ENCODE measurements at places on chromosomes 12 and 14.

GRCh38 chr14:74634481-74634880 is 22.4 kb upstream of the LTBP2 start:
- no peak for DNase-seq

GRCh38 chr12:552466-552865 is 92.7 kb downstream of the B4GALNT3 start:
- DNase-seq: no peak

GRCh38 chr12:48486679-48487078 is 4.4 kb downstream of the C12orf54 start:
- no peak for DNase-seq

DNA sequence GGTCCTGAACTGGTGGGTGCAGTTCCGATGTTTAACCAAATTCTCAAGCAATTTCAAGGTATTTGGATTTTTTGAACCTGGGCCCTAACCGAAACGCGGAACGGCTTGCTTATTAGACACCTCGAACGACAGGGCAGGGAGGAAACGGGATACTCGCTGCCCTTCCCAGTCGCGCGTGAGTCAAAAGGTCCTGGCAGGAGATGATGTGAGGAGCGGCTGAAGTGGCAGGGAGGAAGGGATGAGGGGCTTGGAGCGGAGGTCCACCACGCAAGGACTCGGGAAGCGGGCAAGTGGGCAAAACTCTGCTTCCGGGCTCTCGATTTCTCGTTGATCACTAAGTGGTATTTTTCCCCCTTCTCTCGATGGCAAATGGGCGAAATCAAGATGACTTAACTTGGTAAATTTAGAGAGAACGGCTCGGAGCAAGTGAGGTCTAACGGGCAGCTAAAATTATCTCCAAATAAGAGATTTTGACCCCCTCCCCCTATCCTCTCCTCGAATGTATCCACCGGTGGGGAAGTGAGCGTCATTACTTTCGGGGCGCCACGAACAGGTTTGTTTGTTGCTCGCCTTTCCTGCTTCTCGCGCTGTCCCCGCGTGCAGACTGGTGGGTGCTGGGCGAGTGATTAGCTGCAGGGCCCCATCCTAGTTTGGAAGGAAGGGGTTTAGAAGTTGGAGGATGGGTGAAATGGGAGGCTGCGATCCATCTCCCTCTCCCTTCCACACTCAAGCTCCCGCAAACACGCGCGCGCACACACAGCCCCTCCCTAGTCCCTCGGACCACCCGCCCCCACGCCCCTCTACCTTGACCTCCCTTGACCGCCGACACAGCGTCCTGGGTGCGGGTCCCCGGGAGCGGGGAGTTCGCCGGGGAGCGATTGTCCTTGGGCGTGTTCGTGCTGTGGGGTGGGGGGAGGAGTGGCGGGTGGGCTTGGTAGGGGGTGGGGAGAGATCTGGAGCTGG is 986 bp upstream of the NTF3 start:
- DNase-seq: no peak

GRCh38 chr12:130911193-130911592 is 39.3 kb downstream of the RAN start:
- no peak for DNase-seq

DNA sequence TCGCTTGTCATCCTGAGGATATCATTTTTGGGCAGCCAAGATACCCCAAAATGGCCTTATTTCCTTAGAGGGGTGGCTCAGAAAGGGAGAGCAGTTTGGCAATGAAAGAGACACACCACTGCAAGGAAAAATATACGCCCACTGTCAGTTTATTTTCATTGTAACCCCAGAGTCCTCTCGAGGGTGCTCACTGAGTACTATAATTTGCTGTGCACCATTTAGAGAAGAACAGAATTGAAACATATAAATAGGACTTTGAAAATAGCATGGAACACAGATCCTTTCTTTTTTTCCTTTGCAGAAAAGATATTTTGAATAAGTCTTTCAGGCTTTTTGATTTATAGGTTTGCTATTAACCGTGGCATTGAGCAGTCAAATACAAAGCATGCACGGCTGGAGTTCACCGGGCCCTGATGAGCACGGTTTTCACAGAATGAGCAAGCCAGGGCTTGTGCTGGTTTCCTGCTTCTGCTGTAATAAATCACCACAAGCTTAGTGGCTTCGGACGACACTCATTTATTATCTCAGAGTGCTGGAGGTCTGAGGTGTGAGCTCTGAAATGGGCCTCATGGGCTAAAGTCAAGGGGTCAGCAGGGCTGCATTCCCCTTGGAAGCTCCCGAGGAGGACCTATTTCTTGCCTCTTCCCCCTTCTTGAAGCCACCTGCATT is 152.3 kb downstream of the ZNF664 start:
- DNase-seq: no peak

- no peak for DNase-seq
These were observed 2.3 kb downstream of the GNPNAT1 start for GRCh38 chr14:52789118-52789517.

DNA sequence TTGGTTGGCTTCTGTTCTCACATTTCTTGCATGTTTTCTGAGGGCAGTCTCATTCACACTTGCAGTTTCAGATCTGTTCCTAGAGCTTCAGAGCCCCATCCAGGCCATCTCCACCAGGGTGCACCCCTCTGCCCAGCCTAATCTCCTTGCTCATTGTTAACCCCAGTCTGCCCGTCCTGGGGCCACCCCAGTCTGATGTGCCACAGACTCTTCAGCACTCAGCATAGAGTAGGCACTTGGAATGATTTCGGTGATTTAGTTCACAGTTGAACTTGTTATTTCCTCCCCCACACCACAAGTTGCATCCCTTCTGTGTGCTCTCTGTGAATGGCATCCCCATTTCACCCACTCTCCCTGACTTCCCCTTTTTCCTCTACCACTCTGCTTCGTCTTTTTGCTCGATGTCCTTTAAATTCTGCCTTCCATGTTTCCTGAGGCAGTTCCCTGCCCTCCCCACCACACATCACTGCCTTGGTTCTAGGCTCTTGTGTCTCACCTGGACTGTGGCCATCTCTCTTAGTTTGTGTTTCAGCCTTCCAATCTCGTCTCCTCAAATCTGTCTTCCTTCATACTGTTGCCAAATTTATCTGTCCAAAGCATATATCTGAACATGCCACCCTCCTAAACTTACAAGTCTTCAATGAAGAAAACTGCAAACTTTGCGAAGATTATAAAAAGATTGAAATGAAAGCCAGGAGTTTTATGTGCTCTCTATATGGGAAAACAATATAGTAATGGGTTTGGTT is 41.5 kb downstream of the ANO6 start:
- no peak for DNase-seq

GRCh38 chr14:94110552-94111181 is at the start of gene IFI27:
IFI27 (plus strand) TSS chr14:94110736.
- no peak for DNase-seq

DNA sequence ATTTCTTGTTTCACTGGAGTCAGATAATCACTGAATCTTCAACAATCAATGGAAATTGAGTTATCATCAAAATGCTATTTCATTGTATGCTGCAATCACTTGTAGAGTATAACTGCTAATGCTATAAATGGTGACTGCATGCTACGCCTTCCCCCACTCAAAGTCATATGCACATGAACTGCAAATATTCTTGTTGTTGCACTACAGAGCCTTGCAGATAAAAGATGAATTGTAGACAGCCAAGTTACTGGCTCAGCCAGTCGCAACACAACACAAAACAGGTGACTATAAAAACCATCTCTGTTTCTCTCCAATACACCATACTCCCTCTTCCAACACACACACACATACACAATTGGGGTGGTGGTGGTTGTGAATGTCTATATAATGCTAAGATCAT is 171.0 kb upstream of the HMGA2 start:
- DNase-seq: no peak

DNA sequence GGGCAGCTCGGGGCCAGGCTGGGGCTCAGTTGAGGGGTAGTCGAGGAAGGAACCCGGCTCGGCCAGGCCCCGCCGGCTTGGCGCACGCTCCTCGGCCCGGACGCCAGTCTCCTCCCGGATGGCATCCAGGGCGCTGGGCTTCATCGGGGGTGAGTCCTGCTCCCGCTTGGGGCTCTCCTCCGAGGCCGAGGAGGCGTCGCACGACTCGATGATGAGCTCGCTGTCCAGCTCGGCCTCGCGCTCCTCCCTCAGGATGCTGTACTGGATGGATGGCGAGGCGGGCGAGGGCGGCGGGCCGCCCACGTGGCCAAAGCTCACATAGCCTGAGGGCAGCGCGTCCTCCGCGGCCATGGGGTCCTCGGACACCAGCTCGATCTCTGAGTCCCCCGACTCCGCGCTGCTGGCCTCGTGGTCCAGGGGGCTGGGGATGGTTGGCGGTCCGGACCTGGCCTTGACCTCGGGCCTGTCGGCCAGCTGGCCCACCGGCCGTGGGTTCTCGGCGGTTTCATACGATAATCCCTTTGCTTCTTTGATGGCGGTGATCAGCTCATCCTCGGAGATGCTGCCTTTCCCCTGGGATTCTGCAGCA is 143.4 kb downstream of the RTN1 start:
- no peak for DNase-seq

GRCh38 chr12:114658002-114658441 is 26.0 kb downstream of the TBX3 start:
- no peak for DNase-seq

DNA sequence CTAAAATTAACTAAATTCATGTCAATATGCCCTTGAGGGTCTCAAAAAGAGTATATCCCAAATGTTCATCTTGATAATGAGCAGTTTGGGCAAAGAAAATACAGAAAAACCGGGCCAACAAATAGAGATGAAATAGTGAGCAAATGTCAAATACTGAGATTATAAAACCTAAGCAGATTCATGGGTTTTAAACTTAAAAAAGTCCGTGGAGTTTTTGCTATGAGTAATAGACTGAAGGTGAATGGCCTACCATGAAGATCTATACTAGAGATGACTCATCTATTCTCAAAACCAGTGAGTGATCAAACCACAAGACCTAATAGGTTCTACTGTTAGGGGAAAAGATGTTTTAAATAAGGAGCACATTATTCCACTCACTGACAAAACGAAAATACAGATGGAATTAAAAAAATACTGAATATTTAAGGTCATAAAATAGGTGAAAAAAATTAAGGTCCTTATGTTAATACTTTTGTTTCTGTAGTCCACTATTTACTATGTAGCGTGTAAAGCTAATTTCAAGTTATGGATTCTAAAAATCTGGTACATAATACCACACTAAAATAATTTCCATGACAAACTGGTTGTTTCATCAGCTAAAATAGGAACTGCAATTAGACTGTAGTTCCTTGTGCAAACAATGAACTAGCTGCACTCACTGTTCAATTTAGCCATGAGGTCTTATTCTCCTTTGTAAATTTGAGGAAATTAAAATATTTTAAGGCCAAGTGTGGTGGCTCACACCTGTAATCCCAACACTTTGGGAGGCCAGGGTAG is 5.0 kb downstream of the HNRNPC start:
- no peak for DNase-seq

DNA sequence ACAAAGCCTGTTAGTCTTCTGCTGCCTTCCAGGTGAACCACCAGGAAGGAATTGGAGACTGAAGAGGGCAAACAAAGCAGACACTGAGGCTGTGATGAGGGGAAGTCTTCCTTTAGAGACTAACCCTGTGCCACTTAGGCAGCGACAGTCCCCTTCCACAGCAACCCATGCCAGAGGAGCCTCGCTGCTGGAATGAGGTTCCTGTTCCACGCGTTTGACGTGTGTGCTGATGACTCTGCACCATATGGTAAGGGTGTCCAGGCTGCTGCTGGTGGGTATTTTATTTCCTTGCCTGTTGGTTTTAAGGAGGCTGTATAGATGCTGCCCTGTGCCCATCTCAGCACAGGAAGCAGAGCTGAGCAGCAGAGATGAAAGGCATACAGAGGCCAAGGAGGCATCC is 361.9 kb upstream of the FKBP4 start:
- no peak for DNase-seq

DNA sequence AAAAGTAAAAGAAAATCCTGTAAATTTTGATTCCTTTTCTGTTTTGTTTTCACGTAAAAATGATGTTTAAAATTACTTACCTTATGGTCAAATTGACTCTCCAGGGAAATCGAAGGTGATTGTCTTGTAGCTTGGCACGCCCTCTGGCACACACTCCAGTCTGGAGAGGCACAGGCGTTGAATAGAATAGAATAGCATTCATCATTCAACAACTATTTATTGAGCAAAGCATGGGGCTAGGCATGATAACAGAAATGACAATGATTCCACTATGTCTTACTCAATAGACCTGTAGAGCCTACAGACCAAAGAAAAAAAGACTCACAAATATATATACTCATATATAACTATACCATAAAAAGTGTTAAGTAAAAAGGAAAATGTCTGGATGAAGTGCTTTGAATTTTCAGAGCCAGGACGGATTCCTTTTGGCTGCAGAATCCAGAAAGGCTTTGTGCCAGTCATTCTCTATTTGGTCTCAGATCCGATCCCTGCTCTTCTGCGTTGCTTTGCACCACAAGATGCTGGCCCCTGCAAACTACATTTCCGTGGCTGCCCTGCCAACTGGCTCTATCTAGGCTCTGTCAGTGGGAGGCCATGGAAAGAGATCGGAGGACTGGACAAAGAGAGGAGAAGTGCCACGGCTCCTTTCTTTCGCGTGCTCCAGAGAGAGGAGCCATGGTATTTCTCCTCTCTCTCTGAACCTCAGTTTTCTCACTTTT is 231.8 kb downstream of the CRADD start:
- DNase-seq: no peak

GRCh38 chr12:11787933-11788849 is 138.7 kb downstream of the ETV6 start:
- DNase-seq: no peak

DNA sequence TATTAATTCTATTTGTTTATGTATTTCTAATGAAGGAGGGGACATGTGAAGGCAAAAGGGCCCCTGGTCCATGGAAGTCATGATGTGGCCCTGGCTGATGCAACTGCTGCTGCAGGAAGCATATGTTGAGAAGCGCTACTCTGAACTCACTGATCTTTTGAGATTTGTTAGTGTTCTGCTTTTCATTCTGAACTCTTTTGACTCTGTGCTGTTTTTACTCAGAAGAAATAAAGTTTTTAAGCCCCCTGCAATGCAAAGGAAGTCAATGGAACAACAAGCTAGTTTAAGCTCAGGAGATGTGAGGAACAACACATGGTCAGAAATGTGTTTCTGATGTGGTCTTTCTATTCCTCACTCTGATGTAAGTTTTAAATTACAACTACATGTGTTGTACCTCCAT is 88.9 kb upstream of the BTG1 start:
- no peak for DNase-seq

DNA sequence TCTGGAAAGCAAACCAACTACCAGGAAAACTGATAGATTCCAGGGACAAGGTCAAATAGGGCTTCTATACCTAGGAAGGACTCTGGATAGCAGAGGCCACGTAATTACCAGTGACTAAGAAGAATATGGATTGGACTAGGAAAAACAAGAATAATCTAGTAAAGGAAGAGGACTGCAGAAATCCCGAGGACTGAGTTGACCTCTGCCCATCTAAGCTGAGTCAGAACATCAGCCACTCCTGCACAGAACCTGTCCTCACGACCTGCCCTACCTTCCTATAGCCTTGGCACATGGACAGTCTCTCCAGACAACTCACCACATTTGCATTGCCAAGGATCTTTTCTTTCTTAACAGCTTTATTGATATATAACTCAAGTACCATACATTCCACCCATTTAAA is 2.3 kb downstream of the OR6J1 start:
- DNase-seq: no peak
